Stimulated activated CD4-positive, alpha-beta T cell treated with anti-CD3 and anti-CD28 coated beads, Interleukin-15, amount 100 ng/mL, for 1 hour (primary cell): ENCODE measurements at places on chromosomes 2 and 18.

GRCh38 chr18:41864216-41864615, 90.8 kb upstream of the PIK3C3 start:
- no peak for DNase-seq

- DNase-seq, result no peak
Measured at GRCh38 chr2:12271589-12271984, 445.1 kb upstream of the TRIB2 start.

DNA sequence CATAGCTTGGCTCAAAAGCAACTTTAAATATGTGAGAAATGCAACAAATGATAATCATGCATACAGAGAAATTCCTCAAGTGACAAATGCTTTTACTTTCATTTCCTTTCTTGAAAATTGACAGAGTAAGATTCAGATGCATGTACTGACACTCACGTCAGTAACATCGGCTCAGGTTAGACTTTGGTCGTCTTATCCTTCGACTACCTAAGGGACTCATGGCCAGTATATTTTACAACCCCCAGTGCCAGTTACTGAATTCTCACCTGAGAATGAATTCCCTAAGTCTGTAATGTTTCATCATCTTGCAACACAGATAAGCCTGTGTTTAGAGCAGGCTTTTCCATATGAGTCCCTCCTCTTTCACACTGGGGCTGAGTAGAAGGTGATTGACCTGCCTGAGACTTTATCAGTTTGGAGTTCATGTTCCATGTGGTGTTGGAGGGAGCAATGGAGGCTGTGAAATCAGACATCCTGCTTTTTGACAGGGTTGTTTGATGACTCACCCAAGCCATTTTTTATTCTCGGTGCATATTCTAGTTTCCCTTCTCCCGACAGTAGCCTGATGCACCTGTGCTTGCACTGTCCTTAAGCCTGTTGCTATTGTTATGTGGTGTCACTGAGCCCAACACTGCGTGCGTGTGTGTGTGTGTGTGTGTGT, 30.5 kb upstream of the ATP8B1 start:
- no peak for DNase-seq

DNA sequence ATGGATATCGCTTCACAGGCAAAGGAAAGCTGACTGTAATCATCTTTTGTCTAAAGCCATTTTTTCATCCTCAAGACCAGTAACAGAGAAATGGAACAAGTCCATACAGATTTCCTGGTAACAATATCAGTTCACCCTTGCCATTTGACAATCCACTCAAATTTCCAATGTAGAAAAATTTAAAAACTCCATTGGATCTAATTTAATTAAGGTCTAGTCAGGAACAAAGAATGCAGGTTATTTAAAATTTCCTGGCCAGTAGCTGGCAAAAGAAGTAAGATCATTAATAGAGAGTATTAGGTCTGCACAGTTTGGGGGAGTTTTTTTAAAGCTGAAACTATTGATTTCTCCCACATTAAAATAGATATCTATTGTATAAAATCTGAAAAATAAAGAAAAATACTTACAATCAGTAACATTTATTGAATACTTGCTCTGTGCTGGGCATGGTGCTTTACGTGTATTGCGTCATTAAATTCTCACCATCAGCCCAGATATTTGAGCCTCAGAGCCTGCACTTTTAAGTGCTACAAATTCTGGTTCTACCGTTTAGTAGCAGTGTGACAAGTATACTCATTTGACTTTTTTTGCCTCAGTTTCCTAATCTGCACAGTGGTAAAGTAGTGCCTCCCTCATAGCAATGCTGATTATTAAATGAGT, 41.8 kb downstream of the SMARCAL1 start:
- no peak for DNase-seq

GRCh38 chr18:62357079-62357719, 32.1 kb downstream of the TNFRSF11A start:
- no peak for DNase-seq

GRCh38 chr2:162403884-162404283, 60.0 kb downstream of the GCA start:
- DNase-seq, result no peak

GRCh38 chr2:241339839-241340630, 16.1 kb upstream of the FARP2 start:
- DNase-seq, result no peak

GRCh38 chr2:204344119-204344518, 201.2 kb upstream of the PARD3B start:
- DNase-seq, result no peak

- DNase-seq, result no peak
Measured at GRCh38 chr2:31322371-31322770, 88.4 kb downstream of the EHD3 start.

DNA sequence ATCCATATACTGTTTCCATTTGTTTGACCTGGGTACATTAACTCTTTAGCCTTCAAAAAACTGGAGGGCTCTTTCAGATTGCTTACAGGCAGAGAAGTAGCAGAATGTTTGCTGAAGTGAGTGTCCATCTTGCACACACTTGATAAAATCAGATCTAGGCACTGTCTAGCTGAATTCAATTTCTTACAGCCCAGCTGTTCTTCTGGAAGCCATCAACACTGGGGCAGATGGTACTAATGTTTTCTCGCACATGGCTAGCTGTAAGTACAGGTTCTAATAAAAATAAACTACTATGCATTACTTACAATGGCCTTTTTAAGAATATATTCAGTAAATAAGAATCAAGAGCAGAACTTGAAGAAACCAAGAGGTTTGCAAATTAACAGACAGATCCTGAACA, 175.9 kb downstream of the NBAS start:
- DNase-seq, result no peak

- DNase-seq, result no peak
Measured at GRCh38 chr2:202171241-202171825, 67.1 kb downstream of the SUMO1 start.

DNA sequence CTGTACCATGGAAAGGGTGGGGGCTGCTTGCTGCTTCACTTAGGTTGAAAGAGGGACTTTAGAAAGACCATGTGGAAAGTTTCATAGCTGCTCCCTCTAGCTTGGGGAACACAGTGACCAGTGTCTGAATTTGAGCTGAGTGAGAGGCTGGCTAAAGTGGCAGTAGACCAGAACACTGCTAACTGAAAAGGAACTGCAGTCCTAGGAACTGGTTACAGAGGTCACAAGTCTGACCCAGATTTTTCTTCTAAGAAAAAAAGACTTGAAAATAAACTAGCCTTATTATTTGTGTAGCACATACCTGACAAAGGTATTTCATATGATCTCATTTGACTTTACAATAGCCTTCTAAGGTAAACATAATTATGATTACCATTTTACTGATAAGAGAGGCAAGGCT, 153.6 kb downstream of the FSHR start:
- DNase-seq, result no peak

GRCh38 chr2:190881598-190882410, 1.2 kb downstream of the GLS start:
- DNase-seq, result peak; percentile 51

DNA sequence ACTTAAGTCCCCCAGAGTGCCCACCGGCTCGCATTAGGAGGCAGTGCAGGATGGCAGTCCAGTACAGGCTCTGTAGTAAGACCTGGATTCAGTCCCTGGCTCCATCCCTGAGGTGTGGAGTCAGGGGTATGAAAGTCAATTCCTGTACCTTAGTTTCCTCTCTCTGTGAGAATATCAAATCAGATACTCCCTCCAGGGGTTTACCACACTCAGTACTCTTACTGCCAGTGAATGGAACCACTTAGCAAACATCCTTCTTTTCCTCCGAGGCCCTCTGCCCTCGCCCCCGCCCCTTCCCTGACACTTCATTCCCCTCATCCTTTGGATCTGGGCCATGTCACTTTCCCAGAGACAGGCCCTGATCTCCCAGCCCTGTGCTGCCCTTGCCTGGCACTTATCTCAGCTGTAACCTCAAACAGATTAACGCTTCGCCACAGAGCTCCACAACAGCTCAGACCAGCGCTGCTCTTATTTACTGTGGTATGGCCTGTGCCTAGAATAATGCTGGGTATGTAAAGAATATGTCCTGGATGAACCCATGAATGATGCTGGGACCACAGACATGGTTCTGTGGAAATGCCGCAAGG, 159.0 kb upstream of the TMEM200C start:
- DNase-seq, result no peak

- DNase-seq, result no peak
Measured at GRCh38 chr2:226405465-226405864, 394.2 kb downstream of the IRS1 start.

DNA sequence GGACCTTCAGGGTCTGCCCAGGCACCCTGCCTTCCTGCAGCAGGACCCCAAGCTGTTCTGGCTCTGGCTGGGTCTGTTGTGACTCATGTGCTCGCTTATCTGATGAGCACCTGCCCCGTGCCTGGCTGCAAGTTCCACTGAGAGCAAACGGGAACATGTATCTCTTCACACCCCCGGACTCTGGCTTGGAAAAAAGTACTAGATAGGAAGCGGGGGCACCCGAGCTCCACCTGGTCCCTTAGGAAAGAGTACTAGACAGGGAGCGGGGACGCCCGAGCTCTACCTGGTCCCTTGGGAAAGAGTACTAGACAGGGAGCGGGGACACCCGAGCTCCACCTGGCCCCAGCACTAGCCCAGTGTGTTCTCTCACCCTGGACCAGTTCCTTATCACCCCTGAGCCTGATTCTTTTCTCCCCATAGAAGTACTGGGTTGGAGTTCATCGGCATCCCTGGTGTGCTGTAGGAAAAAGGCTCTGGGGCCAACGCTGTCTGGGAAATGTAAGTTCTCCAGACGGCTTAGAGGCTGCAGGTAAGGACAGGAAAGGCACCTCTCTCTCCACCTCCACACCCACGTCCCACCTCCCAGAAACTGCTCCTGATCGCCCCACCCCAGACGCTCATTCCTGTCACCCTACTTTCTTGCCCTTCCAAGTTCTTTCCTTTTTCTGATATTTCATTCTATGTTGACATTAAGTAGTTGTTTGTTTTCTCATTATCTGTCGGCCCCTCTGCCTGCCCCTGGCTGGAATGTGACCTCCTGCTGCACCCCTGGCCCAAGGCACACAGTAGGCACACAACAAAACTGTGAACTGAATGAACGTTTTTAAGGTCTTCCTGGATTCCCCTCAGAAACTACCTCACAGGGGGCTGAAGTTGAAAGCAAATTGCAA, 40.2 kb downstream of the HDAC4 start:
- DNase-seq, result no peak

DNA sequence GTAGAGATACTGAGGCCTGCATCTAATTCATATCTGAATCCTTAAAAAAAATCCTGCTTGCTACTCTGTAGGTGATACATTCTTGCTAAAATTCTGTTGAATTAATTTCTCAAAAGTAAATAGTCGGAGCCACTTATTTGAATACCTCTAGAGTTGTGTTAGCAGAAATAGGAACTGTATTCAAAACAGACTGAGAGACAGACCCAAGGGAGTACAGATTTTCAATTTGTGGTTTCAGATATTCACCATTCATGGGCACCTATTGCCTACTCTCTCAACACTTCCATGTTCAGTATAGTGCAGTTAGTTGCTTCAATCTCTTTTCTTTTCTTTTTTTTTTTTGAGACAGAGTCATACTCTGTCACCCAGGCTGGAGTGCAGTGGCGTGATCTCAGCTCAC, 46.6 kb upstream of the CTLA4 start:
- DNase-seq, result no peak

DNA sequence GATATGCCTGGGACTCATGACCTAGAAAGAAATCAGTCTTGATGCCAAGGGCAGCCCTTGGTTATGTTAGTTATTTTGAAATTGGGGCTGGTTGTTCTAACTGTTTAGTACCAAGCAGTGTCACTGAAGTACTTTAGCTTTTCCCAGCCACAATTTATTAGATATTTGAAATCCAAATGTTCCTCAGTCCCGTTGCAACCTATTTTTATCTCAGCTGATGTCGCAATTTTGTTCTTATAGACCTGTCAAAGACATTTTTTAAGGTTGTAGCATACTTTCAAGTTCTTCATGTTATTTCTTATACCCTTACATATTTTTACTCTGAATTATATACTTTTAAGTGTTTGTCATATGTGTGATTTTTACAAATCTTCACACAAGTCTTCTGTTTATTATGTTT, 100.1 kb downstream of the LRP1B start:
- DNase-seq, result no peak

GRCh38 chr2:166000401-166000800, 46.8 kb upstream of the TTC21B start:
- DNase-seq, result no peak

DNA sequence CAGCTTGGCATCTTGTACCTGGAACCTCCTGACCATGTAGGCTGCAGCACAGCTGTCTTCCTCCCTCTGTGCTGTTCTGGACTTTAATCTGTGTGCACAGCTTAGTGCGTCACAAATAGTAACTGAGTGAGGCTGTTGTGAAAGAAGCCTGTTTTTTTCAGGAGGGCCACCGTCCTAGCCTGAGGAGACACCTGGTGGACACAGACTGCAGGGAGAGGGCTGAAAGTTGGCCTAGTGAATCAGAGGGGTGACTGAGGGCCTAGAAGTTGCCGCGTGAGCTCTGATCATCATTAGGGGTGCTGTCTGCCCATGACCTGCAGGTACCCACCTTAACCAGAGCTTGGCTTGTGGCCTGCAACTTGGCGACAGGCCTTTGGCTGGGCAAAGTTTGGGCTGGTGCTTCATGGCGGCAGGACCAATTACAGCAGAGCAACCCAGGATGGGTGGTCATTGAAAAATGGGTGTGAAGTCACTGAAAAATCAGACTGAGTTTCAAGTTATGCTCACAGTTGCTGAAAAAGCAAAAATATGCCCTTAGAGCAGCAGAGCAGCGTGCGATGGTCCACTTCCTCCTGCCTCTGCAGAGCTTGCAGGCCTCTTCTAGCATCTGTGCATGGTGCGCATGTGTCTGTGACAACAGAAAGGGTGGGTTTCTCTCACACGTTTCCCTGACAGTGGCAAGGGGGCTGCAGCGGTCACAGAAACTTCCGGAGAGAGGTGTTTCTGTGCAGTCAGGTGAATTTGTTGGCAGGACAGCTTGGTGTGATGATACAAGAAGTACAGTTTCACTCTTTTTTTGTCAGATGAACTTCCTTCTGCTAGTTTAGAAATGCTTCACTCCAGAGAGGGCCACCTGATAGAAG, 9.6 kb downstream of the GDF7 start:
- DNase-seq, result no peak

GRCh38 chr2:159131267-159131913, 155.1 kb downstream of the WDSUB1 start:
- DNase-seq, result no peak

DNA sequence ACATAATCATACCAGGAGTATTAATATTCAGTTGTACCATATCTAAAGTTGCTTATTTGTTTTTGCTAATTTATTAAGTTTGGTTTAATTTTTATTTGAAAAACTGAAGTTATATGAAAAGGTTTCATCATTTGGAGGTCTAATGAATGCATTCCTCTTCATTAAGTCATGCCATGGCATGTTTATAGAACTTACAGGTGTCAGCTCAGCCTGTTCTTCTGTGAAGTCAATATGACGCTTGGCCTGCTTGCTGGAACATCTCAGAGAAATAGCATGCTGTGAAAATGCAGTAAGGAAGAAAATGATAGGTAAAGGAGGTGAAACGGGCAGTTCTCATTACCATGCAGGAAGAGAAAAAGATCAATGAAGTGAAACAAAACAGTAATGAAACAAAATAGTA, 58.2 kb downstream of the RAPH1 start:
- no peak for DNase-seq
